NCI-H526 (cell line): ENCODE measurements at places on chromosomes 3 and 15.

DNA sequence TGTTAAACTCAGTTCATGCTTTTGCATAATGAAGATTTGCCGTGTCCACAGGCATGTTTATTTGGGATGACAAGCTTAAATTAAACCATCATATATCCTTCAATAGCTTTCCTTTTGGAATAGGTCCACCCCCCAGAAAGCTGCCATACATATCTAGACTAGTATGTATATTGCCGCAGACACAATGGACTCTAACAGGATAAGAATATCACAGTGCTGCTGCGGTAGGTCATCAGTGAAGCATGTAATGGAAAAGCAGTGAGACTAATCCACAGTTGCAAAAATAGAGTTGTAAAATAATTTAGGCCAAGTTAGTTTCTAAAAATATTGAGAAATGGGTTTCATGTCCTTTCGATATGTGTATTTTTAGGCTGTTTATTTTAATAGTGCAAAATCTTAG lies 819.9 kb upstream of the DPPA4 start:
- DNase-seq: no peak

- DNase-seq: no peak
These were observed 20.1 kb downstream of the PAQR9 start for GRCh38 chr3:142943349-142943748.

DNA sequence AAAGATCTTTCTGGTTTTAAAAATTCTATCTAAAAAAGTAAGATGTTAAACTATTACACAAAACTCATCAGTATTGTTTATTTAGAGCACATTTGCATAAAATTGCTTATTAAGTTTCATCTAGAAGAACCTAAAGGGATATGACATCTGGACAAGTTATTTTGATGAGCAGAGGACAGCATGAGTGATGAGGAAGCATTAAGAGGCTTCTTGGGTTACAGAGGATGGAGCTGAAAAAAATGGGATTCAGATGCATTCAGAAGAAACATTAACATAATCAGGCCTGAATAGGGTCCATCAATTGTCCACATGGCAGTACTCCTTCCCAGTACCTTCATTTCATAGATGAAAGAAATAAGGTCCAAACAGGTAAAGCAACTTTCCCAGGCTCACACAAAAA lies 41.6 kb downstream of the IMPG2 start:
- no peak for DNase-seq

DNA sequence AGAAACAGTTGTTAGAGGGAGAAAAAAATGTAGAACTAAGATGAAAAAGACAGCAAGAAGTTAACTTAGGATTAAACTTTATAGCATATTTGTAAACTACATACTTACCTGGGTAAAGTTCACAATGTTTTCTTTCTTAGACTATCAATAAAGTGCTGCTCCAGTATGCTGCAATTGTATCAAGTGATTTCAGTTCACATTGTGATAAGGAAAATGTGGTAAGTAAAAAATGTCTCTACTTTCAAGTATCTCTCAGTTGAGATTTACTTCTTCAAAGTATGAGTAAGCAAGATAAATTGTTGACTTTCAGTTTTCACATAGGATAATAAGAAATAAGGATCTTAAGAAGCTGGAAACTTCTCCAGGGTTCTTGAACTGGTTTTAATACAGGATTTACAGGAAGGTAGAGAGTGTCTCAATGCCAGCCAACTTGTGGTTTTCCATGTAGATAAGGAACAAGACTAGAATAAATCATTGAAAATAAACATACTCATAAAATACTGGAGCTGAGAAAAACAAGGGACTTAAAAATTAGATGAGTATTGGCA lies 528.8 kb downstream of the UNC13C start:
- no peak for DNase-seq

DNA sequence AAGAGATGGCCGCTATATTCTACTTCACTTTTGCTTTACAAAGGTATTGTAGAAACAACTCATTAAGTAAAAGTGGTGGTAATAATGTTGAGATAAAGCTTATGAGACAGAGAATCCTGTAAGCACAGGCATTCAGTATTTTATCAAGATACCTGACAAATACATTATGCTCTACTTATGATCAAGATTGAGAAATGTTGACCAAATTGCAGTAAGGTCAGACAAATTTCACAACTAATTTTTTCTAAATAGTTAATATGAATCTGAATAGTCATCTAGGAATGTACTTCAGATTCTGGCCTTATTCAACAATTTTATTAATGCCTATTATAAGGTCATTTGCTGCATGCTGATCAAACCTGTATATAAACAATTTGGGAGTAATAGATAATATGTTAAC lies 95.1 kb upstream of the MBNL1 start:
- no peak for DNase-seq

DNA sequence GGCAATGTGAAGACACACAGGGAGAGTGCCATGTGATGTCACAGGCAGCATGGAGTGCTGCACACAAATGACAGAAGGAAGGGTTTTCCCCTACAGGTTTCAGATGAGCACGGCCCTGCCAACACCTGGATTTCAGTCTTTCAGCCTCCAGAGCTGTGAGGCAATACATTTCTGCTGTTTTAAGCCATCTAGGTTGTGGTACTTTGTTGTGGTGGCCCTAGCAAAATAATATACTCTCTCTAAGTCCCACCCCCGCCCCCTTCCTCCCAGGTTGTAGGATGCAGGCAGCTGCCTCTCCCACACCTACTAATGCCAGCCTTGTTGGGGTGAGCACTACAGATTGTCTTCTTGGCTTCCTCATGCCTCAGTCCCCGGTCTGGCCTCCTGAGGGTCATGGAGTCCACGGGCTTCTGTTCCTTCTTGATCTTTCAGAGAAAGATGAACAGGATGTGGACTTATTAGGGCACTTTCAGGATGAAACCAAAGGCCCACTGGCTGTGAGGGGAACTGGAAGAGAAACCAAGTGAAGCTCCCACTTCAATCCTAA lies 180.0 kb downstream of the CD47 start:
- DNase-seq: no peak
